ENCODE measurements at places on chromosomes 2 and 18.
A peak's percentile ranks its signal among the peaks of the same experiment; 100 is the strongest.

DNA sequence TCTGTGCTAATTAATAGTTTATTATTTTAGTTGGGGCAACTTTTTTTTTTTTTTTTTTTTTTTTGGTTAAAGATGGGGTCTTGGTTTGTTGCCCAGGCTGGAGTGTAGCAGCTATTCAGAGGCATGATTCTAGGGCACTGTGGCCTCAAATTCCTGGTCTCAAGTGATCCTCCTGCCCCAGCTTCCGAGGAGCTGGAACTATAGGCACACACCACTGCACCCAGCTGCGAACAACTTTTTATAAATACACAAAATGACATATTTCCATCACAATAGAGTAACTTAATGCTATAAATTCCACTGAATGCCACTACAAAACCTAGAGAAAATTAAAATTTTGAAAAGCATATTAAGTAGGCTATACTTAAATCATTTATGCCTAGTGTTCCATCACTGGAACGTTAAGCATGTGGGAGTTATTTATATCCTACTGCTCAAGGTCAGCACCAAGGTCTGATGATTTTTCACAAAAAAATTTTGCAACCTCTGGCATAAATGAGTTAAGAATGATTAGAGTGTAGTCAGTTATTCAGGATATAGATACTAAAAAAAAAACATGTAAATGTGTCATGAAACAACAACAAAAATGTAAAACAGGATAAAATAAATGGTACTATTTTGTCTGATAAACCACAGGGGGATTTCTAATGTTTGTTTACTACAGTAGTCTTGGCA is 46.8 kb downstream of the GFPT1 start:
- no peak overlapping the region for H3K27ac ChIP-seq
- no peak for DNase-seq
- H3K4me1 ChIP-seq = peaks cover 2% of the 10 kb centered on the region
- H3K36me3 ChIP-seq = peaks cover 38% of the 10 kb centered on the region
- H3K4me3 ChIP-seq = no peak overlapping the region

DNA sequence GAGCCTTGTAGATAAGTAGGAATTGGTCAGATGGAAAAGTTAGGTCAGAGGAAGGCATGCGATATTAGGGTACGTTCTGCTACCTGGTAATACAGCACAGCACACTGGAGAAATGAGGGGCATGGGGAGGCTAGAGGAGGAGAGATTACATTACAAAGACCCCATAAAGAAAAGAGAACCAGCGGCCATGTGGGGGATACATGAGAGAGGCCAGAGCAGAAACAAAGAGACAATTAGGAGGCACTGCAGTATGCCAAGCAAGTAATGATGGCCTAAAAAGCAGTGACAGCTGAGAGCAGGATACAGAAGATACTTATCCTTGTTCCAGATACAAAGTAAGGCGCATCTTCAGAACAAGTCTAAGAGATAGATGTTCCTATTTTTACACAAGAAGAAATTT is 40.0 kb downstream of the TXNL1 start:
- no peaks in the 10 kb centered on the region for H3K36me3 ChIP-seq
- no peak overlapping the region for H3K27ac ChIP-seq
- no peaks in the 10 kb centered on the region for H3K4me1 ChIP-seq
- no peaks in the 10 kb centered on the region for H3K27me3 ChIP-seq

DNA sequence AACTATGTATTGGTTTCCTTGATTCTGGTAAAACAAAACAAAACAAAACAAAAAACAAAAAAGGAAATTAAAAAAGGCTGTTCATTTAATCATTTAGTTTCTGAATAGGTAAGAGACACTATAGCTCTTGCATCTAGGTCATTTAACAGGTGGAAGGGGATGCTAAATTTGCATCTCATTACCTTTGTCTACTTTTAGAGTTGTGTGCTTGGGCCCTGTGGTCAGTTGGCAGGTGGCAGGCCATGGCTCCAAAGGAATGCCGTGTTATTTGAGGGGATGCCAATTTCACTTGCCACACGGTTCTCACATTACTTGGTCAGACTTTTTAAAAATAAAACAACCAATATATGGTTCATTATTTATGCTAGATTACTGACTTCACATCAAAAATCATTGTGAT is 9.2 kb downstream of the GALNT13 start:
- H3K4me3 ChIP-seq = no peak overlapping the region
- H3K36me3 ChIP-seq = no peaks in the 10 kb centered on the region
- no peaks in the 10 kb centered on the region for H3K27me3 ChIP-seq
- H3K27ac ChIP-seq = no peak overlapping the region
- H3K4me1 ChIP-seq = no peaks in the 10 kb centered on the region

GRCh38 chr18:22283116-22283395 is 113.7 kb downstream of the GATA6 start:
- H3K36me3 ChIP-seq = no peaks in the 10 kb centered on the region
- no peak overlapping the region for H3K4me3 ChIP-seq
- peaks cover 2% of the 10 kb centered on the region for H3K27me3 ChIP-seq
- no peaks in the 10 kb centered on the region for H3K4me1 ChIP-seq
- no peak for DNase-seq

GRCh38 chr2:46187112-46187618 is 110.0 kb upstream of the EPAS1 start:
- peak; percentile 60 for DNase-seq
- H3K27ac ChIP-seq = peak overlapping the region; percentile 97
- peaks cover 7% of the 10 kb centered on the region for H3K36me3 ChIP-seq
- no peaks in the 10 kb centered on the region for H3K27me3 ChIP-seq
- peak overlapping the region; percentile 65 for H3K4me3 ChIP-seq
- H3K4me1 ChIP-seq = peaks cover 19% of the 10 kb centered on the region
